Forelimb muscle (tissue), 1 donor: ENCODE measurements at places on chromosomes 1 and 21. TPM values are rescaled to one million over a fixed set of nuclear protein-coding genes. Genes with fewer than 3 reads are reported as not detected.

DNA sequence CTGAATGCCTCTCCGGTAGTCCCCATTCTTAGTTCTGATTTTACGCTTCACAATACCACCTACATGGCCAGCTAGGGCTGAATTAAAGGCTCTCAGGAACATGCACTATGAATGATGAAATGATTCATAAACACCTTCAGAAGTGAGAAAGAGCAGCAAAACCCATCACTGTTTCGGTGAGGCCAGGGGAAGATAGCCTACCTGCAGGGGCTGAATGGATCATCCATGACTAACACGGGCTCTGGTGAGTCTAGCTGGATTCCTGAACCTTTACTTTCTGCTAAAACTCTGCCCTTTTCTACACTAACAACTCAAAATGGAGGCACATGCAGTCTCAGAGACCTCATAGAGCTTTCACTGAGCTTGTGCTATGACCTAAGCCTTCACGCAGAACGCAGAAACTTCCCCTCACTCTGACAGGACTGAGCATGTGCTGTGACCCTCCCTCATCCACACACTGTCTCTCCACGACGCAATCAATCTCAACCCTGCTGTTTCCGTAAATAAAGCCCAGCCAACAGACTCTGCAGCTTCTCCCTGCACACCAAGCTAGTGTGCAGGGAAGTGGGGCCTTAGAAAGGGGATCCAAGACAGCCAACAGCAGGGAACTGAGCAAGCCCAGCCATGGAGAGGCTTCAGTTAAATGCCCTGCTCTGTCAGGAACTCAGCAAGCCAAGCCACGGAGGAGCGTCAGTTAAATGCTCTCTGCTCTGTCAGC, 207.8 kb downstream of the SLC45A1 start:
- DNase-seq, result peak; percentile 99

BEST4 gene
- 0.27 TPM for polyA plus RNA-seq

GRCh38 chr1:26555550-26555981, 26.0 kb downstream of the RPS6KA1 start:
- DNase-seq, result no peak

GRCh38 chr1:168972887-168973286, 133.6 kb upstream of the ATP1B1 start:
- DNase-seq, result no peak

SPATA46 gene
- 0.13 TPM for polyA plus RNA-seq

- no peak for DNase-seq
Observed at GRCh38 chr21:16572032-16572431, 842.2 kb downstream of the USP25 start.

ADGRL2 gene
- 62.7 TPM for polyA plus RNA-seq

DNAJC8 gene
- polyA plus RNA-seq, result 76.7 TPM

DNA sequence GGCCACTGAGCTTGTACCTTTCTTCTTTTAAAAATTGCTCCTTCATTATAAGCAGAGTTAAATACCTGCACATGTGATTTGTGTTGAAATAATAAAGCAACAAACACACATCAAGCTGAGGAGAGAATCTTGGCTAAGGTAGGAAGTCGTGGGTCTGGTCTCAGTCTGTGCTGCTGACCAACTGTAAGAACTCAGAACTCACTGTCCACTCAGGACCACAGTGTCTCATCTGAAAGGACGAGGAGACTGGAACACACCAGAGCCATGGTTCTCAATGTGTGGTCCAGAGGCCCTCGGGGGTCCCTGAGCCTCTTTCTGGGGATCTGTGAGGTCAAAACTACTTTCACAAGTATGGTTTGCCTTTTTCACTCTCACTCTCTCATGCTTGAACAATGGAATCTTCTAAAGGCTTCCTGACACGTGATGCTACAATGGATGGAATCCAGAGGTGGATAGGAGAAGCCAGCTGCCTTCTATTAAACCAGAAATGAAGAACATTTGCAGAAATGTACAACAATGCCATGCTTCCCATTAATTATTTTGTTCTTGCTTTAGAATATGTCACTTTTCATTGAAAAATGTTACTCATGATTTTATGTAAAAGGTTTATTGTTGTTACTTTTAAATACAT, 17.3 kb upstream of the ETS2 start:
- DNase-seq, result no peak

TFAP2E gene
- polyA plus RNA-seq, result 0.59 TPM

ETV3L gene
- not detected for polyA plus RNA-seq

- DNase-seq, result no peak
Observed at GRCh38 chr1:1377540-1378205, 2.7 kb upstream of the AURKAIP1 start.

DNA sequence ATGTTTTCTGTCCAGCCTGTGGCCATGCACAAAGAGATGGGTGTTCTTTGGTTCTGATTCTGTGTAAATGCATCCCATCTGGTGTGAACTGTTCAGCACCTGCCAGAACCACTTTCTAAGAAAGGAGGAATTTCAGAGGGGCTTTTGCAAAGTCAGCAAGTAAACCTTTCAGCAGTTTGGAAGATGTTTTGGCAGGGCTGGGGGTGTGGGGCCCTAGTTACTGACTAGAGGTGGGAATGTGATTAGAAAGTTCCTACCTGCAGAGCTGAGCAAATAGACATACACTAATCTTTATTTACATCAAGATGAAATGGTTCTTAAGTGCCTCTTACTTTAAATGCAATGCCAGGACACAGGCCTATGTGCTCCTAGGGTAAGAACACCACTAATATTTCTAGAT, 378.1 kb upstream of the USP24 start:
- no peak for DNase-seq

SLAMF1 gene
- polyA plus RNA-seq, result 0.05 TPM

DNA sequence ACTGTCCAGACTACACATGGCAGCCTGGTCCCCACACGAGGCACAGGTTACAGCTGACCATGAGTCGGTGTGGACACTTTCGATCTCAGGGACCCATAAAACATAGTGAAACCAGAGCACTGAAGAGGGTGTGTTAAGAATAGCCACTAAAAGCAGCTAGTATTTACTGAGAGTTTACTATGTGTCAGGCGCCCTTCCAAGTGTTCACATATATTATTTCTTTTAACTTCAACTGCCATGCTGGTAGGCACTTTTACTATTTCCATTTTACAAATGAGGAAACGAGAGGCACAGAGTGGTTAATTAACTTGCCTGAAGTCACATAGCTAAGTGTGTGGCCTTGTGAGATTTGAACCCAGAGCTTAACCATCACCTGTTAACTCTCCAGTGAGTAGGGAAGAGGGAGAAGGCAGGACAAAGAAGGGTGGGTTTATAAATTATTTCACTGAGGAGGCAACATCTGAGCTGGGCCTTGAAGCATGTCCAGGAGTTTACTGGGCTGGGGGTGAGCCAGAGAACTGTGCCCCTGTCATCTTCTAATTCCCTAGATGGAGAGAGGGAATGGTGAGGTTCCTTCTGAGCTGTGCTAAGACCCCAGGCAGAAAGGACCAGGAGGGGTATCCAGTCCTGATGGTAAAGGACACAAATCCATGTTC, 20.7 kb downstream of the ABCA4 start:
- no peak for DNase-seq

NTNG1 gene
- polyA plus RNA-seq, result 8.5 TPM

DNA sequence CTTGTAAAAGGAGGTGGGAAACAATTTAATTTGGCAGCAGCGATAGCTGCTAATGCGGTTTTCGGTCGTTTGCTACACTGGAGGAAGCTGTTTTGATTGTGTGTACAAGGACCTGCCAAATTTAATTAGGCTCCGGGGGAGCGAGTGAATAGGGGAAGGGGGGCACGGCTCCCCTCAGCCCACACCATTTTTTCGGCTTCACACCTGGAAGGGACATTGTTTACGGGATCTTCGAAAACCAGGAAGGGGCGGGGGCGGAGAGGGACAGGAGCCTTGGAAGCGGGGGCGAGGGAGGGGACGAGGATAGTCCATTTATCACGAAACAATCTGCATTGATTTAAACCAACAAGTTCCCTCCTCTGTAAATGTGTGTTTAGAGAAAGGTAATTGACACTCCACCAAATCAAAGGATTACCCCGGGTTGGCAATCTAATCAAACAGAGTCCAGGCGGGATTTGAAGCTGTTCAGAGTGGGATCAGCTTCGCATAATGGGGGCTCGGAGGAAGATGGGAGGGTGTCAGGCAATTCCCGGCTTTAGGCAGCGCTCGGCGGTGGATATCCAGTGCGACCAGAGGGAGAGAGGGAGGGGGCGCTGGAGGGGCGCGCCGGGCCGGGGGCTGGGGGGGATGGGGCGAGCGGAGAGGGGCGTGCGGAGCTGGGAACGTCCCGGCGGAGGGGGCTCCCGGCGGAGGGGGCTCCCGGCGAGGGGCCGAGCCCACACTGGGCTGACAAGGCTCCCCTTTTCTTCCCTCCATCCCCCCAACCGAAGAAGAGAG, 9.8 kb downstream of the PAX7 start:
- DNase-seq, result no peak

PRRX1 gene
- 167 TPM for polyA plus RNA-seq

RABGGTB gene
- 93.3 TPM for polyA plus RNA-seq

DNA sequence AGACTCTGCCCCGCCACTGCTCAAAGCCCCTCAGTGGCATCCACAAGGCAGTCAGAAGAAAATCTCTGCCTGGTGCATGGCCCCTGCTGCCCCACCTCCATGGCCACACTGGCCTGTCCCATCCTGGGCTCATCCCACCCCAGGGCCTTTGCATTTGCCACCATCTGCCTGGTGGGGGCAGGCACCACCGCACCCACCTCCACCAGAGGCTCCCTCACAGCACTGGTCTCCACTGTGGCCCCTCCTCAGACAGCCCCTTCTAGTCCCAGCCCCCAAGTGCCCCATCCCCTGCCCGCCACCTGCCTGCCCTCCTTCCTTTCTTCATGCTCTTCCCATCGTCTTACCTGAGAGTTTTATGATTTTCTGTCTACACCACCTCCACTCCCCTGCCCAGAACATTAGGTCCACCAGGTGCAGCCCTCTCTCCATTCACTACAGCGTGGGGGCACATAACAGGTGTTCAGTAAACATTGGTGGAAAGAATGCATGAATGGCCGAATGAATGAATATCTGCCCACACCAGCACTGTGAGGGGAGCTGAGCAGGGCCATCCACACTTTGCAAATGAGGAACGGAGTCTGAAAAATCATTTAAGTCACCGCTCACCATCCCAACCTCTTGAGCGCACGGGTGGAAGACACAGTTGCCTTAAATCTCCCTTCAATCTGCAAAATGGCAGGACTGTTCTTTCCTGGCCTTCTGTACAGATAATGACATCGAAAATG, 2.1 kb downstream of the PRDM15 start:
- no peak for DNase-seq

DNA sequence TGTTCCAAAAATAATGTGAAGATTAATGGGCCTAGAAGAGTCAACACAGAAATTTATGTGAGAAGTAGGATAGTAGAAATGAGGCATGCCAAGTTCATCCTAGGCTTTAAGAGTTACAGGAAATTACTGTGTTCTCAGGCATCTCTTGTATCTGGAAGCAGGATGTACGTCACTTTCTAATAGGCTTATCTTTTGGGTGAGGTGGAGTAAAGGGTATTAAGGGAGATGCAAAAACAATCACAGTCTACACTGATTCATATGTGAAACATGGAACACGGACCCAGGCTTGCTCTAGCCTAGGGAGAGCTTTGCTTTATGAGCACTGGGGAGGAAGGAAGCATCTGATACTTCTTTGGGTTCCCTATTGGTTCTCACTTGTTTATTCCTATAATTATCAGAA, 84.5 kb upstream of the RGS4 start:
- DNase-seq, result no peak

TTC3 gene
- 115 TPM for polyA plus RNA-seq

GRCh38 chr1:6329396-6329795, 64.2 kb downstream of the ACOT7 start:
- no peak for DNase-seq

CFAP45 gene
- polyA plus RNA-seq, result 0.20 TPM

DHRS3 gene
- polyA plus RNA-seq, result 13.2 TPM

ARTN gene
- 1.6 TPM for polyA plus RNA-seq

GRCh38 chr1:14369526-14370213, 228.8 kb upstream of the KAZN start:
- no peak for DNase-seq

ANGPTL3 gene
- polyA plus RNA-seq, result 0.30 TPM

DNA sequence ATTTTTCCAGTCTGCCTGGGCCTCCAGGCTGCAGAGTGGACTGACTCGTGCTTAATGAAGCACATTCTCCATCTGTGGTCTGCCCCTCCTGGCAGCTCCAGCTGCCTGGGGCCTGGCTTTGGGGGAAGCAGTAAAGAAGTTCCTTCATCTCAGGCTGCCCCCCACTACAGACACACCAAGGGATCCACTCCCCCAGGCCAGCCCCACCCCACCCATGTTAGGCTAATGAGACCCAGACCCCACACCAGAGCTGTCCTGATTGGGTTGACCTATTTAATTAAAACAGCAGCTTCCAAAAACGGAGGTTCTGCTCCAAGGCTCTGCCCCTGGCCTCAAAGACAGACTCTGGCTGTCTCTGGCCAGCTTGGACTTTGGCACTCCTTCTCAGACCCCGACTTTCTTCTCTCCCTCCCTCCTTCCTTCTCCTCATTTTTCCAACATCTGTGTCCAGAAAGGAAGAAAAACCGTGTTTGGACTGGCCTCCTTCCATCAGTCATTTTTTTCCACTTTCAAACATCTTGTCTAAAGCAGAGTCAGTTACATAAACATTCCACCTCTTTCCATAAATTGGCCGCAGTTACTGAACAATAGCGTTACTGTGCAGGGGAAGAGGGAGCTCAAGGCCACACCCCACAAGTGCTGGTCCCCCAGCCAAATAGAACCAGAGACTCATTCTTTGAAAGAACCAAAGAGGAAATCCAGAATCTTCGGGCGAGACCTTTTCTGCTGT, 29.7 kb downstream of the SERTAD4 start:
- peak; percentile 97 for DNase-seq

DNA sequence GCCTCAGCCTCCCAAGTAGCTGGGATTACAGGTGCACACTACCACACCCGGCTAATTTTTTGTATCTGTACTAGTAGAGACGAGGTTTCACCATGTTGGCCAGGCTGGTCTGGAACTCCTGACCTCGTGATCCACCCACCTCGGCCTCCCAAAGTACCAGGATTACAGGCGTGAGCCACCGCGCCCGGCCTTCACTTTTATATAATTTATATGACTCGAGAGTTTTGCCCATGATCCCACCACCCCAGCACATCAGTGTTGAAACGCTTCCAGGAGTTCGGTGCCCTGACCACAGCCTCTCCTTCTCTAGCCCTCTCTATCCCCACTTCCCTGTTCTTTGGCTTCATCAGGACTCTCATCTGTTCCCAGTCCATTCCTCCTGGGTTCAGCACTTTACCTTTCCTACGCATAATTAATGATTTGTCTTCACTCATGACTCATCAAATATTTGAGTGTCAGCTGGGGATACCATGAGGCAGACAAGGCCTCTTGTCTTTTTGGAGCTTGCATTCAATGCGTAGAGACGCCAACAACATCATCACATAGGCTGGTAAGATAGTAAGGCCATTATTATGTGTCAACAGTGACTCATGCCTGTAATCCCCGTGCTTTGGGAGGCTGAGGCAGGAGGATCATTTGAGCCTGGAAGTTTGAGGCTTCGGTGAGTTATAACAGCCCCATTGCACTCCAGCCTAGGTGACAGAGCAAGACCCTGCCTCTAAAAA, 1.4 kb downstream of the PMF1 start:
- DNase-seq, result no peak

DNA sequence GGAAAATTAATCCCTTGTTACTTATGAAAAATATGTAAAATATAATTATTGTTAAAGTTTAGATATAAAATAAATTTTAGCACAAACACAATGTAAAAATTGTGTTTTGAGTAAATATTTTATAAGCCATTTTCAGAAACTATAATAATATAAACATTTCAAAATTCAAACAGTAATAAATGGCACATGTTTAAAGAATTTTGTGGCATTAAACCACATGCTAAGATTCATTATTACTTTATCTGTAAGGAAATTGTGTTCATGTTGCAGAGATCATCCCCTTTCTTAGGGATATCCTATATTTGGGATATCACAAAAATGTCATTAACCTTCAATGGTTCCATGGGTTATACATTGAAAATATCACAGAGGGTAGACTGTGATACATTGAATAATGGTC, 1044.3 kb downstream of the AMY1C start:
- DNase-seq, result no peak

CNIH4 gene
- 26.1 TPM for polyA plus RNA-seq
